ENCODE measurements at places on chromosomes 11 and 22.

DNA sequence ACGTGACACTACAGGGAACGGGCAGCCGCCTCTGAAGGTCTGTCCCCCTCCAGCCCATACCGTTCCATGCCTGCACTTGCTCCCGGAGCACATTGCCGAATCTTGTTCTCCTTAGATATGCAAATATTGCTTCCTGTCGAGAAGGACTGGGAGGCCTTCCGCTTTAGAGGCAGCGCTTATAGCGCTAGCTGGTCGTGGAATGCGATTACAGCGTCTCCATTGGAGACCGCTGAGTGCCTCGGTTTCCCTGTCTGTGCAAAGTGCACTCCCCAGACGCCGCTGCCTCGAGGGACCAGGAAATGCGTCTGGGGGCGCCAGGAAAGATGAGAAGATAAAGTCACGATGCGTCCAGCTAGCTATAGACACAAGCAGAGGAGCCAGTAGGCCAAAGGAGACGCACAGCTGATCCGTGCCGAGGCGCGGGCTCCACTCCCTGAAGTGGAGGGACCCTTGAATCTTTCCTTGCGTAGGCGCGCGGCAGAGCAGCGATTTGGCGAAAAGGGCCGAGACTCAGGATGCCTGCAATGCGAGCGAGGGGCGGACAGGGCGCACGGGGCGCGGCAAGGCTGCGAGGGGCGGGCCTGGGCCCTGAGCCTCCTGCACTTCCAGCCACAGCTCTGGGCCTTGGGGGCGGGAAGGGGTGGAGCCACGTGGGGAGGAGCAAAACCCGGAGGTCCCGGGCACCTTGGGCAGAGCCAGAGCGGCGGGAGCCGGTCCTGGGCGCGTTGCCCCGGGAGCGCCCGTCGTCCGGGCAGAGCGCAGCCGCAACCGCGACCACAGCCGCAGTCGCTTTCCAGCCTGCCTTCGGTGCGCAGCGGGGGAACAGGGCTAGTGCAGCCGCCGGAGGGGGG lies at the start of gene RASSF10:
Gene RASSF10 (plus strand): TSS at position 692 of the 851 bp plus-strand sequence. CDS start 261 bp downstream, outside the sequence.
- DNase-seq = no peak

GRCh38 chr11:118060081-118060661 lies 16.7 kb upstream of the TMPRSS4 start:
- no peak for DNase-seq

DNA sequence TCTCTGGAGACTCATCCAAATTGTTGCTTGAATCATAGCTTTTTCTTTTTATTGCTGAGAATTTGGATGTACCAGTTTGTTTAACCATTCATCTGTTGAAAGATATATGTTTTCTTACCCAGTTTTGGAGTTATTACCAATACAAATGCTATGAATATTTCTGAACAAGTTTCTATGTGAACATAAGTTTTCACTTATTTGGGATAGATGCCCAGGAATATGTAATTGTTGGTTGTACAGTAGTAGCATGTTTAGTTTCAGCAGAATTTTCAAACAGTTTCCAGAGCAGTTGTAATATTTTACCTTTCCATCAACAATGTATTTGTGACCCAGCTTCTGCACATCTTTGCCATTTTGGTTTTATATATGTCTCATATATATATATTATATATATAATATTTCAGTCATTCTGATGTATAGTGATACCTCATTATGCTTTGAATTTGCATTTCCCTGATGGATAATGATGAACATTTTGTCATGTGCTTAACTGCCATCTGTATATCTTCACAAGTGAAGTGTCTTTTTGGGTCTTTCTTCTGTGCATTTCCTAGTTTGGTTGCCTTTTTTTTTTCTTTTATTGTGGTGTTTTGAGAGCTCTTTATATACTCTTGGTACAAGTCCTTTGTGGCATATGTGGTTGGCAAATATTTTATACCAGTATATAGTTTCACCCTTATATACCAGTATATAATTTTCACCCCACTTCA lies 118.8 kb downstream of the LUZP2 start:
- no peak for DNase-seq

DNA sequence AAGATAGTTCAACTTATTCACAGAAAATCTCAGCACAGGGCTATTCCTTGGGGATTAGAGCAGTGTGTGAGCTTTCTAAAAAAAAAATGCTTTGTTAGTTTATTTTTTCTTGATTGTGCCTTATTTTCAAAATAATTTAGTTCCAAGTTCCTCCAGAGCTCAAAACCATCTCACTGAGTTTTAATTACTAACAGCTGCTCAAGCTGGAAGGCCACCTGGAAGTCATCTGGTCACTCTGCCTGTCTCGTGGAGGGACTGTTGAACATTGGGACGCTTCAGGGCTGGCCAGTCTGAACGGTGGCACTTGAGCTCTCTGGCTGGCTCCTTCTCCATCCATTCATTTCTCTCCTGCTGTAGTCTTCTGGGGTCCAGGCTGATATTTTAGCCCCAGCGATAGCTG lies 4.0 kb downstream of the OR51E1 start:
- no peak for DNase-seq

Data from memory B cell (primary cell).